ENCODE measurements at places on chromosomes 7 and 10.

DNA sequence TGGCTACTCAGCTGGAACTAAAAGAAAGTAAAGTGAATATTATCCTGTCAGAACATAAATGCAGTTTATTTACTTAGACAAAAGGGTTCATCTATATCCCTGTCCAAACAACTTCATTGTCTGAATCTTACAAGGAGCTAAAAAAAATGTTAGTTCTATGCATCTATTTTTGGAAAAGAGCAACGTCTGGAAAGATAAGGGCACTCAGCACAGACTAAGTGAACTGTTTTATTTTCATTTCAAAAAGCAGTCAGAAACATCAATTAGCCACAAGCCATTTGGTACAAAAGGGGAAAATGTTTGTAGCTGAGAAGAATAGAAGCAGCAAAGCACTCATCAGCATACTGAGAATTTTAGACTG is 245.5 kb downstream of the FOXP2 start:
- DNase-seq: no peak

DNA sequence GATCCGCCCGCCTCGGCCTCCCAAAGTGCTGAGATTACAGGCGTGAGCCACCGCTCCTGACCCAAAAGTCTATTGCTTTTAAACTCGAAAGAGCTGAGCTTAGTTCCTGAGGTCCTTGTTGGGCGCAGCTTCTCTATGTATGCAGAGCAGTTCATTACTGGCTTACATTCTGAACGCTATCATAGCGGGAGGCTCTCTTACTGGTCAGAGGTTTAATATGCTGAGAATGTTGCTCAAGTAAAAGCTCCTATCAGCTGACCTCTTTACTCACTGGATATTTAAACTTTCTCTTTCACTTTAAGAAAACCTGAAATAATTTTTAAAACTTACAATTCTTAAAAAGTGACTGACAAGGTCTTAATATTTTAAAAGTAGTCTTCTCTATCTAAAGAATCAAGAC is 160.8 kb upstream of the WNT16 start:
- DNase-seq: no peak

- DNase-seq: no peak
Observed at GRCh38 chr7:114997487-114998404, 75.9 kb downstream of the MDFIC start.

- DNase-seq: no peak
Observed at GRCh38 chr10:109823196-109823595, 100.1 kb downstream of the XPNPEP1 start.

GRCh38 chr10:92799568-92799967 is 48.8 kb upstream of the EXOC6 start:
- DNase-seq: no peak

- no peak for DNase-seq
Observed at GRCh38 chr7:87129848-87130247, 22.4 kb upstream of the DMTF1 start.

GRCh38 chr10:89029785-89030437 is 39.3 kb downstream of the FAS start:
- DNase-seq: peak; percentile 62

DNA sequence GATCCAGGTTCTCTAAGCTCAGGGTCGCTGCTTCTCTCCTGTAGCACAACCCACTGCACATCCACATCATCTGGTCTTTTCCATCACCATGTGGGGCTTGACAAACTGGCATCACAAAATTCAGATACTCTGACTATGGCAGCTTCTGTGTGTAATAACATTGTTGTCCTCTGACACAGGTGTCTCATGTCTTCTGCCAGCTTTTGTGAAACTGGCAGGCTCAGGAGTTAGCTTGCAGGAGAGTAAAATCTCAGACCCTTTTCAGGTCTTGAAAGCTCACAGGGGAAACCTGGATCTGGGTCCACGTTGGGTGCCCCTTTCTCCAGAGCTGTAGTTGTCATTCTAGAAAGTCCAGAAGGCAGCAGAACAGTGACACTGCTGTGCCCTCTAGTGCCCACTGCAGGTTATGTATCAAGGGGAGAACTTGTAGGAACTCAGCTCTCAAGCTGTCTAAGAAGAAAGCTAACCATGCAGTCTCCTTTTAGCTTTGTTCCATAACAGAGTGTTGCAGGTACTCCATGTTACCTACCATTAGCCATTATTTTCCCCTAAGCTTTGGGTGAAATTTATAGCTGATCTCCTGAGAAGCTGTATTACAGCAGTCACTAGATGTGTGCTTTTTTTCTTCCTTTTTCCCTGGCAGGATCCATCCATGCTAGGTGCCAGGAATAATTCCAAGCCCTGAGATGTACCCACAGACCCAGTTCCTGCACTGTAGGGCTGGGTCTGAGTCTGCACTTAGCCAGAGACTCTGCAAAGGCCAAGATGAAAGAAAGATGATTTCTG is 102.7 kb downstream of the ZNF248 start:
- no peak for DNase-seq

DNA sequence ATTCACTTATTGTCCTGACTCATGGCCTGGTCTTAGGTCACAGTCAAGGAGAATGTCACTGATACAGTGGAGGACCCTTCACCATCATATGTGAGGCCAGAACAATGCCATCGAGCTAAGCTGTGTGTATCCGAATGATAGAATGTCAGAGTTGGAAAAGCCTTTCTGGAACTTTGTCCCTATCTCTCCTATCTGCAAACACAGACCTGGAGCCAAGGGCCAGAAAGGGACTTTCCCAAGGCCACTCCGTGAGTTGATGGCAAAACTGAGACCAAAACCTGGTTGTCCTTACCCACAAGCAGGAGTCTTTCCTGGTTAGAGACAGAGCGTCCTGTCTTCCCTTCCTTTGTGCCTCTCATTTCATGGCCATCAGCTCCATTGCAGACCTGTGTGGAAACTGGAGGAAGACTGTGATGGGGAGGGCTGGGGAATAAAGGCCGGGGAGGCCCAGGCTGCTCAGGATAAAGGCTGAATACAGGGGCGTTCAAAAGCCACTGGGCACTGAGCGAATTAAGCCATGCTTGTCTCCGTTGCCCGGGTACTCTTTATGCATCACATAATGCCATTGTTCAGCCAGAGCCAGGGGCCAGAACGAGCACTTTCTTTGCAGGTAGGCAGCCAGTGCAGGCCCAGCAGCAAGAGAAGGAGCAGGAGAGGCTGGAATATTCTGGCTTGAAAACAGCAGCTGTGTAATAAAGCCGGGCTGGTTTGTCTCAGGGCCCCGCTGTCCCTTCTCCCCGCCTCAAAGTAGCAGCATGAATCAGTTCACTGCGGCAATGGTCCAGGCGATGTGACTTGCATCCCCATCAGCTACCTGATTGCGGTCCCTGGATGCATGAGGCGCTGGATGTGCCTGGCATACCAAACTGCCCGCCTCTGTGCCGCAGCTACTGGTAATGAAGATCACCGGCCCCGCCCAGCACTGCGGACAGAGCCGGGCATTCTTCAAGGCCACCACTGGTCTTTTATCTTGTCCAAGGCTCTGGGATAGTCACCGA is 143.0 kb downstream of the RPS24 start:
- DNase-seq: no peak

Data from iPS-NIHi11 (cell line).